ENCODE measurements at places on chromosomes 1 and 21.

DNA sequence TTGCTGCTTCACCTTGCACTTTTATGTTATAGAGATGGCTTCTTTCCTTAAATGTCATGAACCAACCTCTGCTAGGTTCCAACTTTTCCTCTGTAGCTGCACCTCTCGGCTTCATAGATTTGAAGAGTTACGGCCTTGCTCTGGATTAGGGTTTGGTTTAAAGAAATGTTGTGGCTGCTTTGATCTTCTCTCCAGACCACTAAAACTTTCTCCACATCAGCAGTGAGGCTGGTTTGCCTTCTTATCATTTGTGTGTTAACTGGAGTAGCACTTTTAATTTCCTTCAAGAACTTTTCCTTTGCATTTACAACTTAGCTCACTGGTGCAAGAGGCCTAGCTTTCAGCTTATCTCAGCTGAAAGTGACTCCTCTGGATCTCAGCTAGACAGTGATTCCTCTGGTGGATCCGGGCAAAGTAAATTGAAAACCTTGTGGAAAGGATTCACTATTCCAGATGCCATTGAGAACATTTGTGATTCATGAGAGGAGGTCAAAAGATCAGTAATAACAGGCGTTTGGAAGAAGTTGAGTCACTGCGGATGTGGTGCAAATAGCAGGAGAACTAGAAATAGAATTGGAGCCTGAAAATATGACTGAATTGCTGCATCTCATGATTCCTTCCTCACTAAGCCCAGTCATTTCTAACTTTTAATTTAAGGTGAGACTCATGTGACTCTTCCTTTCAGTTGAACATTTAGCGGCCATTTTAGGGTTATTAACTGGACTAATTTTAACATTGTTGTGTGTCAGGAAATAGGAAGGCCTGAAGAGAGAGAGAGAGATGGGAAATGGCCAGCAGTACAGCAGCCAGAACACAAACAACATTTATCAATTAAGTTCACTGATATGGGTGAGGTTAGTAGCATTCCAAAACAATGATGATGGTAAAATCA lies 16.2 kb upstream of the RGS1 start:
- no peak for DNase-seq

- no peak for DNase-seq
These were observed 36.7 kb downstream of the RTCA start for GRCh38 chr1:100302739-100303138.

GRCh38 chr1:220999872-221000863 lies 120.9 kb downstream of the HLX start:
- DNase-seq = no peak

DNA sequence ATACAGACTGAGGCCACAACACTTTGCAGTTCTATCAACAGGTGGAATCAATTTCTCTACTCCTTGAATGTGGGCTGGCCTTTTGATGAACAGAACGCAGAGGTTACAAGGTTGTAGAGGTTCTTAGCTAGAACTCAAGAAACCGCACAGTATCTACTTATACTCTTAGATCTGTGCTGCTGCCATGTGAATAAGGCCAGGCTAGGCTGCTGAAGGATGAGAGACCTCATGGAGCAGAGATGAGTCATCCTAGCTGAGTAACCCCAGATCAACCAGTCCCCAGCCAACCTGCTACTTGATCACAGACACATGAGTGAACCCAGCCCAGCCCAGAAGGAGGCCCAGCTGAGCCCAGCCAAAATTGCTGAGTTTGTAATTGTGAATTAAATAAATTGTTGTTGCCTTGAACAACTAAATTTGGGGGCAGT lies 35.3 kb upstream of the BCAR3 start:
- DNase-seq = no peak

DNA sequence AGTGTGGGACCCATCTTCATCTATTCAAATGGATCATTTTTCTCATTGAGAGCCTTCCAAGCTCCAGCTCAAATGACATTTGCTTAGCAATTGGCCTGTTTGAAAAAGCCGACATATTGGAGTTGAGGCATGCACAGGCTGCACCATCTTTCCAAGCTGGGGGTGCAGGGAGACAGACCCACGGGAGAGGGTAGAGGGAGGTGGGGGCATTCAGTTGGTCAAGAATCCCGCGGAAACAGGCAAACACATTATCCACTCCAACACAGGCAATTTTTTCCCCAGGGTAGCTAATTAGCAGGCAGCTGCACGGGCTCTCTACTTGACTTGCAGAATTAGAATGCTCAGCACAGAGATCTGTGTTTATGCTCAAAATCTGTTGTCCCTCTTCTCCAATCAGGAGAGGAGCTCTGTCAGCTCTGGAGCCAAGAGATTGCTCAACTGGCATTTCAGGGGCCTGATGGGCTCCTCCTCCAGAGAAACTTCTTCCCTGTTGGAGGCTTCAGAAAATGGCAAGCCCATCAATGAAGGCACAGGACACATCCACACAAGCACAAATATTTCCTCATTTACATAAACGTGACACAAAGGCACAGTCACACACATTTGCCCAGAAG lies 267.8 kb downstream of the FOXD2 start:
- DNase-seq = no peak

GRCh38 chr1:2253797-2254480 lies 25.8 kb downstream of the SKI start:
- DNase-seq = no peak

GRCh38 chr21:32597205-32597604 lies 11.9 kb upstream of the TCP10L start:
- DNase-seq = no peak

DNA sequence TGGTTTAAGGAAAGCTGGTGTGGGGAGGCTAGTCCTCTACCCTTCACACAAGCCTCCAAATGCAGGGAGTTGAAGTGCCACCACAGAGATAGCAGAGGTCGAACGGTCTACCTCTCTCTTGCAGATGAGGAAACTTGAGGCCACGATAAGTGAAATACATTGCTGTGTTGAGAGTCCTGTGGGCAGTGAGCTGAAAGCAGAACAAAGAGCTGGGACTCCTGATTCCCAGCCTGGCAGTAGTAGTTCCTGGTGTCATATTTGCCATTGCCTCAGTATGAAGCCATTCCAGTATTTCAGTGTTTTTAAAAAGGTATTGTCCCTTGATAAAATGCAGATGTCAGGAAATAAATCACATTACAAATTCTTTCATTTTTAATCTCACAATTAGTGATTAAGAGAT lies 28.6 kb downstream of the AK4 start:
- no peak for DNase-seq

DNA sequence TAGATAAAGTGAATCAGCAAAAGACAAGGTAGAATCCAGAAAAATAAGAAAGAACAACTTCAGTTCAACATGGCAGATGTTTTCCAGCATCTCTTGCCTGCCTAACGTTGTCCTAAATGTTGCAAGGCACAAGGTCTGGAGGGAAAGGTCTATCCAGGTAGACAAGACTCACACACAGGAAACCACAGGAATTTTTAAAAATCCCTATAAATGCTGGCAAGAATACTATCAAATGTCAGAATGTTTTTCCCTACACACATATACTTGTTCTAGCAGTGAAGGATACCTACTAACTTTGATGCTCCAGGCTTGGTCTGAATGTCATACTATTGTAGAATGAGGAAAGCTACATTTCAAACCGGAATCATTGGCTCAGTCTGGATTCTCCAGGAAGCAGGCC lies 10.6 kb downstream of the GJA5 start:
- peak; percentile 80 for DNase-seq

DNA sequence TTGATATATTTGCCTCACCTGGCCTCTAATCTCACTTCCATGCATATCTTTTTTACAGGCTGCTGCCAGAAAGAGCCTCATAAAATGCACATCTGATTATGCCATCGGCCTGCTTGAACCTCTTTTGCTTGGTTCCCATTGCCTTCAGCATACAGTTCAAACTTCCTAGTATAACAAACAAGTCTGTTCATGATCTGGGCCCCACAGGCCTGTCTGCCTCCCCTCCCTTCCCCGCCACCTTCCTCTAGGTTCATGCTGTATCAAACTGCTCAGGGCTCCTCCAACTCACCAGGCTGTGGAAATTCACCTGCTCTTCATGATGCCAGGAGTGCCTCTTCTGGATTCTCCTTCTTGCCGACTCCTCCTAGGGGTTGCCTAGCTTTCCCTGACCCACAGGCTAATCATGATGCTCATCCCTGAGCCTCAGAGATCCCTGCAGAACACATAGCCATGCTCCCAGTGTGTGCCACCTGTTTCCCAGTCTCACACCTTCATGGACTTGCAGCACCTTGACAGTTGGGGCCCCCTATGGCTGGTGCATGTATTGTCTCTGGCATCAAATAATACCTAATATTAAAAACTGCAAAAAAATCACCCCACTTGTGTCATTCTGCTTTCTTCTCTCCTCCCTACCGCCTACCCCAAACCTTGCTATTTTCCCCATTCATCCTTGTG lies 33.7 kb upstream of the CD2 start:
- no peak for DNase-seq

- DNase-seq = no peak
These were observed 108.2 kb downstream of the GALNT2 start for GRCh38 chr1:230175163-230175747.

GRCh38 chr21:32364387-32364786 lies 28.4 kb downstream of the URB1 start:
- DNase-seq = no peak

- peak; percentile 64 for DNase-seq
These were observed 73.4 kb downstream of the SH3BGR start for GRCh38 chr21:39525129-39525528.

GRCh38 chr1:87765681-87766070 lies 437.0 kb downstream of the LMO4 start:
- no peak for DNase-seq

DNA sequence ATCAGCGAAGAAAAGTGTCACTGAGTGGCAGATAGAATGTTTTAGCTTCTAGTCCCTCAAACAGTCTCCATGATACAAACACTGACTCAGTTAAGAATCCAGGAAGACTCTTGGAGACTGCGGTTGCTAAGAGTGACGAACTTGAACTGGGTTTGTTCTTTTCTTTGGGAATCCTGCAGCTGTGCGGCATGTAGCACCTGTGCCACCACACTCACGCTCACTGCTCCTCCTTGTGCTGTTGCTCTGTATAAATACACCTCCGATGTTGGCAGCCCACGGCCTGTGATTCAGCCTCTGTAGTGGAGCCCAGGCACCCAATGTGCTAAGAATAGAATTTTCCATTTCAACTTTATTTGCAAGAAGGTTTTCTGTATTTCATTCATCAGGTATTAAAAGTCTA lies 5.5 kb upstream of the PPIE start:
- DNase-seq = no peak

DNA sequence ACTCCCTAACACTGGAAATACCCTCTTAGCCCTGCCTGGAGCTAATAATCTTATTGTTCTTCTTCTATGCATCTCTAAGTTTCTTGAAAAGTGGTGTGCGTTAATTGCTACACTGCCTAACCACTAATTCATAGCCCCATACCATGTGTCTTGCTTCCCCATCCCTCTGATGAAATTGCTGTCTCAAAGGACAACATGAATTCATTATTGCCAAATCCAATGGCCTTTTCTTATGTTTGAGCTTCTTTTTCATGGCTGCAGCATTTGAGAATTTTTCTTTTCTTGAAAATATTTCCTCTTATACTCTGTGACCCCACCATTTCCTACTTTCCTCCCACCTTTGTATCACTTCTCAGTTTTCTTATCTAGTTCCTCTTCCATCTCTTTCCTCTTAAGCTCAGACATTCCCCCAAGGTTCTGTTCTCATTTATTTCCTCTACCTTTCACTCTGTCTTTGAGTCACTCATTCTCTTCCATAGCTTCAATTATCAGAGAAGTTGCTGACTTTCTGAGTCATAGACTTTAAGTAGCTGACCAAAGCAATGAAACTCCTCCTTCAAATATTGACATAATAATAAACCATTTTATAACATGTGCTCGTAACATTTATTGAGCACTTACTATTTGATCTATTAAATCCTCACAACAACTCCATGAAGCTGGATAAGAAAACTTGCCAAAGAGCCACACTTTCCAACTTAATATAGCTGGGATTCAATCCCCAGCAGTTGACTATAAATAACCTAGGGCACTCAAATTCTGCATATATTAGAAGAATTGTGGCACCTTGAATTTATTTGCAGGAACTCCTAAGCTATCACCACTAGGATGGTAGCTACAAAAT lies 35.5 kb upstream of the ATP6V1G3 start:
- DNase-seq = no peak

DNA sequence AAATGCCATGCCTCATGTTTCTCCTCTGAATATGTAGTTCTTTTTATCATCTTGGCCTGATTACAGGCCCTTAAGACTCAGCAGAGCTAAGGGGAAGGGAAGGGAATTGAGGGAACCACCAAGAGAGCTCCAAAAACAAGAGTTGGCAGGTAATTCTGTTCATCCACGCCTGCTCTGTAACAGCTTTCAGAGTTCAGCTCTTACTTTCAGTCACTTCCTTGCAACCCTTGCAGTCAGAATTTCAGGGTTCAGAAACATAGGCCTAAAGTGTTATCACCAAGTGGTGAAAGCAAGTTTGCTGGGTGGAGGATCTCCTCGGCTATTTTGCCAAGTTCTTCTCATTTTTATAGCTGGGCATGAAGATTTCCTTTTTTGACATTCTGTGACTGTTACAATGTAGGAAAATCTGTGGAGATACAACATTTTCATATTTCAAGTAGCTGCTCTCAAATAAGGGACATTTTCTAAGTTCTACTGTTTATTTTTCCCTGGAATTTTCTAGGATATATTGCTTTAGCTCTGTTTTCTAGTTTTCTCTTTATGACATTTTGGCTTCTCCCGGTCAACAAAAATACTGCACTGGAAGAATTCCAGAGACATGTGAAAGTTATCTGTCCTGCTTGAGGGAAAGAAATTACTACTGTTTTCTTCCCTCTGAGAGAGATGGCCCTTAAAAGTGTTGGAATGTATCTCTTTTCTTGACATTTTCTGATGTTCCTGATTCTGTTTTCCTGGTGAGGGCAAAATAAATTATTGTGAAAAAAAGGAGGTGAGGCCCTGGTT lies 251.8 kb upstream of the ST6GALNAC5 start:
- DNase-seq = no peak

- DNase-seq = no peak
These were observed 31.4 kb upstream of the S1PR1 start for GRCh38 chr1:101205457-101205856.

DNA sequence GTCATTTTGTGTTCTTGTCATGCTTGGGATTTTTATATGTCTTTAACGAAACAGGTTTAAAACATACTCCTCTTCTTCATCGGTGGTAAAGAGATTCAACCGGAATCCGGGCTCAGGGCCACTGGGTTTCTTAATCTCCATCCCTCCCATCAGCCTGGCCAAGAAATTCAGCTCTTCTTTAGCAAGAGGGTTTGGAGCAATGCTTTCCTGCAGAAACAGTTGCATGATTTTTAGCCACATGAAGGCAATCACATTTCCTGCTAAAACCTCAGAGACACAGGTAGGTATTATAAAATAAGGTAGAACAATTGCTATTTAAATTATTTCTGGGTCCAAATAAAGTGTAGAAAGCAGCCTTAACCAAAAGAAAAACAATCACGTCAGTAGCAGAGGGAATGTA lies 22.7 kb upstream of the LSM10 start:
- no peak for DNase-seq

DNA sequence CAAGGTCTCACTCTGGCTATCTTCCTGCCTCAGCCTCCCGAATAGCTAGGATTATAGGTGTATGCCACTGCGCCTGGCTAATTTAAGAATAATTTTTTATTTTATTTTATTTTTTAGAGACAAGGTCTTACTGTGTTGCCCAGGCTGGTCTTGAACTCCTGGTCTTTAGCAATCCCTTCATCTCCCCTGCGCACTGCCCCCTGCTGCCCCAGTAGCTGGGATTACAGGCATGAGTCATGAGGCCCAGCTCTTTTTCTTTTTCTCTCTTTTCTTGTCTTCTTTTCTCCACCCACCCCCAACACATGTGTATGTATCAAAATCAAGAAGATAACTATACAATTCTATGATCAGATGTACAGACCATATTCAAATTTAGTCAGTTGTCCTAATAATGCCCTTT lies 87.2 kb downstream of the PEX14 start:
- no peak for DNase-seq

- DNase-seq = no peak
These were observed 40.5 kb upstream of the HMCN1 start for GRCh38 chr1:185693654-185694053.

Measured in esophagus muscularis mucosa (tissue), 4 donors.